ENCODE measurements at places on chromosomes 2 and 18.

DNA sequence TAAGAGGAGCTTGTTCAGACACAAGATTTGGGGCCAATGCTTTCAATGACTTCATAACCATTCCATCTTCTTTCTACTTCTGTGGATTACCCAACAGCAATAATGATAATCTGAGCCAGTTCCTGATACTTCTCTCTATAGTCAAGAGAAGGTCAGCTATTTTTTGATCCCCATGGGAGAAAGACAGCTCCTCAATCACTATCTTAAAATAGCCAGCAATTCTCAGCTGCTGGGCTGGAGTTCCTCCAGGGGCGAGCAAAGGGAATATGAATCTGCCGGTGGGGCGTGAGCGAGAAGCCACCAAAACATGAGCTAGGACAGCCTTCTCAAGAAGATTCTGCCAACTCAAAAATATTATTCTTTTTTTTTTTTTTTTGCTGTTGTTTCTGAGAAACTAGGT is at the start of gene TMEM182:
Gene TMEM182, plus strand, starts transcription at position 269 of the 400 bp plus-strand sequence. CDS start 187 bp downstream, outside the sequence.
- DNase-seq = no peak

DNA sequence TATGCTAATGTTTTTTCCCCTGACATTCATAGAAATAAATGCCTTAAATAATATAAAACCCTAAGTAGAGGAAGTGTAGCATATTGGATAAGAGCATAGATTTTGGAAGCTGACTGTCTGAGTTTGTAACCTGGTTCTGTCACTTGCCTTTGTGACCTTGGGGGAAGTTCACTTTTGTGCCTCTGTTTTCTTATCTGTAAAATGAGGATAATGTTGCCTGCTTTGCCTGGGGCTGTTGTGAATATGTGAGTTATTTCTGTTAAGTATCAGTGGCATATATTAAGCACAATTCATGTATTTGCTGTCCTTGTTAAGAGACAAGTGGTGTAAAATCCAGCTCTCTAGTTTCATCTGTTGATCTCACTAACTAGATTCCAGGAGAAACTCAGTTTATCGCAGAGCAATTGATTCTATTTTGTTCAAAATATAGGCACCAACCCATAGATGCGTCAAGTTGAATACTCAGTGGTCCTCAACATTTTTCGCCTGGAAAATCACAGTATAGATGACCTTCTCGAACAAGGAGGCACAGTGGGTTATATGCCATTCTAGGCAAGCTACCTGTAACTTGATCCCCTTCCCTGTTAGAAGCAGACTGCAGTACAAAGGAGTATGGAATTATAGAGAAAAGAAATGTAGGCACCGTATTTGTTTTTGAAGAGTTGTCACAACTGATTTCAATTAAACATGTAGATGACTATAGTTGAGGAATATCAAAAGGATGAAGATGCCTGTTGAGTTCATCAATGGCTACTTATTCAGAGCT is 67.0 kb downstream of the SOCS6 start:
- no peak for DNase-seq

GRCh38 chr2:230940471-230940815 is 15.4 kb upstream of the GPR55 start:
- DNase-seq = no peak

- DNase-seq = no peak
Measured at GRCh38 chr2:99827296-99827999, 314.9 kb downstream of the AFF3 start.

- no peak for DNase-seq
Measured at GRCh38 chr2:135998879-135999278, 13.5 kb upstream of the DARS1 start.
